NCI-H748 treated with DMSO at 0.1 percent for 48 hours (cell line): ENCODE measurements at places on chromosomes 12 and 14.

DNA sequence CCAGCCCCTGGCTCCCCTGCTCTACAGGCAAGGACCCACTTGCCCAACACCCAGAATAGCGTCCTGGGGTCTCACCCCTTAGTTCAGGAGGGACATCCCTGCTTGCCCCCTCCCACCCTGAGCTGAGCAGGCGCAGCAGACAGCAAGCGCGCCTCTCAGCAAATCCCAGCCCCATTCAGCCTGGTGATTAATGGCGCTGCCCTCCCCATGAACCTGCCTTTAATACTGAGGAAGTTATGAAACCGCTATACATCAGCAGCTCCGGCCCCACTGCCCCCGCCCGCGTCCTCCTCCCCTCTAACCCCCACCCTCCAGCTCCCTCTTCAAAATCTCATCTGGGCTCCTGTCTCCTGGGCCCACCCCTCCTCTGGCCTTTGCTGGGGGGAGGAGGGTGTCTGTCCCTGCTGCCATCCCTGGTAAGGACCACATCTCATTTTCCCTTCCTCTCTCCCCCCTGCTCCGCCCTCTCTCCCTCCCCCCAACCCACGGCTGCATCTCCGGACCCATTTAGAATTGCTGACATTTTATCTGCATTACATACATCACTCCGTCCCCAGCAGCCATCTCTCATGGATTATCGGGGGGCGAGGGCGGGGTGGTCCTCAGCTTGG lies 7.1 kb upstream of the SMUG1 start:
- no peak for DNase-seq

- DNase-seq: no peak
Observed at GRCh38 chr12:108832208-108832607, 25.2 kb downstream of the SSH1 start.

GRCh38 chr12:51672334-51672733 lies 81.3 kb downstream of the SCN8A start:
- DNase-seq: no peak

GRCh38 chr14:65729566-65729965 lies 317.0 kb downstream of the FUT8 start:
- DNase-seq: no peak

DNA sequence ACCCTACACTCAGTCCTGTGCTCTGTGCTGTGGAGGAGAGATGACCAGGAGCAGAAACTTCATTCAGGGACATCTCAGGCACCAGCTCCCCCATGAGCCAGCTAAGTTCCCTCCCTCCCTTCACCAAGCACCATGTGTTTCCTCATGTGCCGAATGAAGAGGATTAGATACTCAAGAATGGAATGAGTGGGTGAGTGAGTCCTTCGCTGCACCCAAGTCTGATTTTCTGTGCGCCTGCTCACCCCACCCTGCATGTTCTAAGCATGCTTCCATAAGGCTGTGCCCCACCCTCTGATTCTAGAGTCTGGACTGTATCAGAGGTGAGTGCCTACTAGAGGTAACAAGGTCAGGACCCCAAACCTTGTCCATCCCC lies 12.1 kb downstream of the SERPINA5 start:
- no peak for DNase-seq

DNA sequence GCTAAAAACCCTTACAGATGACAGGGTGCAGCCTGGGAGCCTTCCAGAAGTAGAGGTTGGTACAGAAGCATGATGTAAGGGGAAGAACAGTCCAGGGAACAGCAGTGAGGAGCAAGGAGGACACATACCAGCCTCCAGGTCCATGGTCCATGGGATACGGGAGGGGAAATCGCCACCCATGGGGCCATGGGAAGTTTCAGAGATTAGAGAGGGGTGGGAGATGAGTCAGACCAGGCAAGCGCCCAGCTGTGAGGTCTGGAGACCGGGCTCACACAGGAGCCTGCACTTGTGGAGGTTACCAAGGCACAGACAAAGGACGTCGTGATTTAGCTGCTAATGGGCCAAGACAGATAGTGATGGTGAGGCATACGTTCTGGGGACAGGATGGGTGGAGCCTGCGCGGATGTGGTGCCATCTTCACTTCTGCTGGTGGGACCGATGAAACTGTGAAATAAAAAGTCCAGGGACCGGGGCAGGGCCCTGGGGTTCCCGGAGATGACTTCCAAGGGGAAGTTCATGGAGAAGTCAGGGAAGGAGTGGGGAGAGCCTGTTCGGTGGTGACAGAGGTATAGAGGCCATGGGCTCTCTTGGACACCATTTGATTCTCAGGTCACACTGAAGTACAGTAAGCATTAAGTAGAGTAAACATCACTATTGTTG lies 17.7 kb upstream of the LRP1-AS start:
- no peak for DNase-seq

- DNase-seq: no peak
Observed at GRCh38 chr14:103510724-103511693, 11.6 kb downstream of the CKB start.

GRCh38 chr12:24325331-24325730 lies 375.9 kb upstream of the SOX5 start:
- no peak for DNase-seq

DNA sequence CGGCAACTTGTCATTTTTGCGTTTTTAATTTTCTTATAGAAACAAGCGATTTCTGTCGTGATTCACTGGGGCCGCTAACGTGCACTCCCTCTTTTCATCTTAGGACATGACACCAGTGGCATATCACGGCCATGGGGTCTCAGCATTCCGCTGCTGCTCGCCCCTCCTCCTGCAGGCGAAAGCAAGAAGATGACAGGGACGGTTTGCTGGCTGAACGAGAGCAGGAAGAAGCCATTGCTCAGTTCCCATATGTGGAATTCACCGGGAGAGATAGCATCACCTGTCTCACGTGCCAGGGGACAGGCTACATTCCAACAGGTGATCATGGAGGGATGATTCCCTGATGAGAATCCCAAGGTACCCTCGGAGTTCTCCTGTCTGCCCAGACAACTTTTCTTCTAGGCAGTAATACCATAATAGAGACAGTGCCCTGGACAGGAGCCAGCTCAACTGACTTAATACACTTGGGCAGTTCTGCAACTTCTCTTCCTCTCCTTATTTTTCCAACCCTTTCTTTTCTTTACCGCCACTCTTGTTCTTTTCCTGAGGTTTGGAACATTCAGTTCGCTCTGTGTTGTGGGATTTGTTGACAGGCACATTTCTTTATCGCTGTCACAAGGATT lies 821 bp downstream of the TMEM106C start:
- DNase-seq: peak; percentile 21

DNA sequence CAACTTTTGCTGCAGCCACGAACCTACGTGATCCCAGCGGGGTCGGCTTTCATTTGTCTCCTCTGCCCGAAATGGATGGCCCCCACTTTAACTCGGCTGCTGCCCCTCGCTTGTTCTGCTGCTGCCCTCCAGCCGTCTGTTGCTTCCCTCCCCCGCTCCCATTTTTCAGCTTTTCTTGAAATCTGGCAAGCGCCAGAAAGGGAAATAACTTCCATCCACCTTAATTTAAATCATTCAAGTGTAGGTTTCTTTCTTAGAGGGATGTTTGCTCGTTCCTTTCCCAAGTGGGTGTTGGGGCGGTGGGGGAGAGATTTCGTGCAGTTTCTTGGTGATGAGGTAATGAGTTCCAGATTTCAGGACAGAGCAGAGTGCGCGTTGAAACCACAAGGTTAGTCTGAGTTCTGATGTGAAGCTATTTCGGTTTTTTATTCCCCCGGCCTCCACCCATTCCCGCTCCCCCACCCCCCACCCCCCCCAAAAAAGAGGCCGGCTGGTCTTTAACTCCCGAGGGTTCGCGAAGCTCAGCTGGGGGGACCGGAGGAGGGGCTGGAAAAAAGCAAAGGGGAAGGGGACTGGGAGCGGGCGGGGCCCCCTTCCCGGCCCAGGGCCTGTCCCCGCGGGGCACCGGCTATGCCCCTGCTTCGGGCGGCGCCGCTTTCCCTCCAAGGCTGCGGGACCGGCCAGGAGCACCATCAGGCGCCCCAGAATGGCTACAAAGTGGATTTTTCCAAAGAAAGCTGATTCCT lies 2.2 kb upstream of the ZFP36L1 start:
- DNase-seq: no peak

DNA sequence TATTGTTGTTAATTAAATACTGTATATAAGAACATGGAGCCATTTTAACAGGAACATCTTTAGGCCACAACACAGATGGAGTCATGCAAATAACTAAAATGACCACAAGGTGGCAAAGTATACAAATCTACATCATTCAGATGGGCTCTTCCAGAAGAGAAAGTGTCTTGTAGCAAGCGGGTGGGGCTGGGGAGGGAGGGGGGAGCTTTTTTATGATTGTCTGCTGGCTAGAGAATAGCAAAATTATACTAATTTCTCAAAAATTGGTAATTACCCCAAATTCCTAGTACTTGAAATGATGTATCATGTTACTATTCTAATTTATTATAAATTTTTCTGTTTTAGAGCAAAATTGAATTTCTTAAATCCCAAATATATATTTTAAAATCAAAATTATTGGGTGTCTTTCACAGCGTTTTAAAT lies 378.7 kb downstream of the PRKD1 start:
- DNase-seq: peak; percentile 76

DNA sequence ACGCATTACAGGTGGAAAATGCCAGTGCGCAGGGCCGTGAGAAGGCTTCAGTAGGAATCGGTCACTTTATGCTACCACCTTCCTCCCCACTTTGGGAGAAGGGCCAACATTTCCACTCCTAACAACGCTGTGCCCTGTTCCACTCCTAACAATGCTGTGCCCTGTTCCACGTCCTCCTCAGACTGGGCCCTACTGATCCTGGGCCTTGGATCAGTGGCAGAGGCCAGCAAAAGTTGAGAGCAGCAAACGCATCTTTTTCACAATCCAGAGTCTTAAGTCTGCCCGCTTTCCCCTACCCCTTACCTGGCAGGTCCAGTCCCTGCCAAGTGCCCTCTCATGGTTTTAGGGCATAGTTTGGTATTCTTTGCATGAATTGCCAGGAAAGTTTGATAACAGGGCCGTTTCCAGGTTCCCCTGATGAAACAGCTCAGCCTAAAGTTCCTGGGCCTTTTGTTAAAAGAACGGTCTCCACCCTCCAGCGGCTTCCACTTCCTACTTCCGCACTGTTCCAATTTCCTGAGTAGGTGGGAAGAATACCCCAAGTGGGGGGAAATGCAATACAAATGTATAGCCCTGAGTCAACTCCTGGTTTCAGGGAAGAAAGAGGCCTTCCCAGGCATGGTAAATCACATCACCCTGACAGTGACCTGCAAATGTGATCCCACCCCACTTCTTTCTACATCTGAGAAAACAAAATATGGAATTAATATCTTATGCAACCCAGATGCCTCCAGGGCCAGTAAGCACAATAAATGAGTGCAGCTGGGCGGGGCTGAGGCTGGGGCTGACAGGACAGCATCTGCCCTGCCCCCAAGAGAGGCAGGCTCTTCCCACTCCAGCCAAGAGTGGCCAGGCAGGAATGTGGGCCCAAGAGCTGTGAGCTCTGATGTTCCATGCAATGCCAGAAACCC lies 15.0 kb downstream of the KCTD10 start:
- no peak for DNase-seq

GRCh38 chr14:81980601-81981306 lies 447.1 kb upstream of the SEL1L start:
- DNase-seq: no peak

DNA sequence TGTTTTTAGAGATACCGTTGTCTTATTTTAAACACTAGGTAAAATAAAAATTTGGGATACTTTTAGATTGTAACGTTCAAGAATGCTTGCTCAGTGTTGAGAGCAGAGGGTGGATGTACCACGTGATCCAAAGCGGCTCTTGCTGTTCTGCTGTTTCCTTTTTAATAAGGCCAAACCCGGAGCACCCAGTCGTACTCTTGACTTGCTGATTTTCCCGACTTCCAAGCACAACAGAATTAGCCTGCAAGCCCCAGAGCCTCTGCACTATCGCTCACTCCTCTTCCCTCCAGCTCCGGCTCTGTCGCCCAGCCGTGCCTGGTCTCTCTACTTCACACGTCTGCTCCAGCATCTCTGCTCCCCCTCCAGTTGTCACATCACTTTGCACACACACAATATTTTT lies 77.3 kb downstream of the EMP1 start:
- no peak for DNase-seq

DNA sequence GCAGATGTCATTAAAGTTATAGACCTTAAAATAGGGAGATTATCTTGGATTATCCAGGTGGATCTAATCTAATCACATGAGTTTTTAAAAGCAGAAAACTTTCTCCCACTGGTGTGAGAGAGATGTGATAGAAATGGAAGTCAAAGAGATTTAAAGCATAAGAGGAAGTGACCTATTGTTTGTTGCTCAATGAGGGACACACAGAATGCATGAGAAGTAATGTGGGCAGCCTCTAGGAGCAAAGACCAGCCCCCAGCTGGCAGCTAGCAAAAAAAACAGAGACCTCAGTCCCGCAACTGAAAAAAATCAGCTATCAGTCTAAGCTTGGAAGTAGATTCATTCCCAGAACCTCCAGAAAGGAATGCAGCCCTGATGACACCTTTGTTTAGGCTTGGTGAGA lies 24.6 kb upstream of the ANP32D start:
- no peak for DNase-seq

DNA sequence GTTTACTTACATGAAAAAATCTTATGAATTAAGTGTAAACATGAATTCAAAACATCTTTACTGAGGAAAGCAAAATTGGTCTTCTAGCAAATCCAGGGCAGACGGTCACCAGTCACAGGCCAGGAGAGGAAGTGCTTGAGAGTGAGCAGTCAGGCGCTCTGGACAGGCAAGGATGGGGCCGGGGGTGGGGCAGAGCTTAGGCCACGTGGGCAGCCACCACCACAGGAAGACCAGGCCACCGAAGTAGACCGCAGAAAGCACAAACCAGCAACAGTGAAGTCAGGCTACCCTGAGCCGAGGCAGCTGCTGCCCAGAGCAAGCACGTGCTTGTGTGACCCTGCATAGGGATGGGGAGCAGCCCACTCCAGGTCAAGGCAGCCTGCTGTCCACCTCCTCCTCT lies 33.5 kb downstream of the SLC6A12 start:
- DNase-seq: no peak

DNA sequence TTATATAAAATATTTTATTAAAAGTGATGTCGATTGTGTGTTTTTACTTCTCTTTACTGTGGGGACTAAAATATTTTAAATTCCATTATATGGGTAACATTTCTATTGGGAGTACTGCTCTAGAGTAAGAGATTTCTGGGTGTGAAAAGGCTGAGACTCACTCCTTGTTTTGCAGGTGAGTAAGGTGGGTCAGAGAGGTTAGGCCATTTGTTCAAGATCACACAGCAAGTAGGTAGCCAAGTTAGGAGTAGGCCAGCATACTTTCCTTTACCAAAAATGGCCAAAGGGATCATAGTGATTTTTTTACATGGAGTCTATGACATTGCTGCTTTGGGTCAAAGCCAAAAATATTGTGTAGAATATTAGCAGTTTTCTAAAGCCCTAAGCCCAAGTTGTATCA lies 138.0 kb downstream of the ETV6 start:
- DNase-seq: no peak
